Cardiac muscle cell (in vitro differentiated cells and primary cell): ENCODE measurements at places on chromosomes 11 and 22.
A peak's percentile ranks its signal among the peaks of the same experiment; 100 is the strongest.

GRCh38 chr11:31325160-31325559 is 44.4 kb downstream of the DCDC1 start:
- H3K27ac ChIP-seq, result no peak overlapping the region
- no peaks in the 10 kb centered on the region for H3K27me3 ChIP-seq
- H3K36me3 ChIP-seq, result no peaks in the 10 kb centered on the region

- no peaks in the 10 kb centered on the region for H3K4me1 ChIP-seq
- H3K27ac ChIP-seq, result no peak overlapping the region
- H3K4me3 ChIP-seq, result no peak overlapping the region
- peaks cover 4% of the 10 kb centered on the region for H3K27me3 ChIP-seq
Observed at GRCh38 chr11:19508165-19508564, 204.5 kb upstream of the NAV2 start.

GRCh38 chr11:47359586-47359985 is 7.1 kb upstream of the MYBPC3 start:
- no peaks in the 10 kb centered on the region for H3K27me3 ChIP-seq
- H3K27ac ChIP-seq, result no peak overlapping the region
- H3K4me1 ChIP-seq, result peaks cover 4% of the 10 kb centered on the region
- no peaks in the 10 kb centered on the region for H3K36me3 ChIP-seq
- no peak for DNase-seq
- H3K4me3 ChIP-seq, result no peak overlapping the region

GRCh38 chr22:35616043-35616442 is 1.1 kb downstream of the MB start:
- H3K4me3 ChIP-seq, result no peak overlapping the region
- H3K4me1 ChIP-seq, result peaks cover 81% of the 10 kb centered on the region
- DNase-seq, result no peak
- H3K36me3 ChIP-seq, result no peaks in the 10 kb centered on the region
- no peaks in the 10 kb centered on the region for H3K27me3 ChIP-seq

- no peak overlapping the region for H3K27ac ChIP-seq
- DNase-seq, result no peak
- H3K4me3 ChIP-seq, result no peak overlapping the region
Observed at GRCh38 chr11:87033561-87033960, 4.2 kb upstream of the TMEM135 start.

GRCh38 chr11:7672960-7673723 is at the start of gene CYB5R2:
Gene CYB5R2, minus strand, starts transcription at chr11:7673500. Its CDS starts 675 bp downstream, at chr11:7672825.
- no peaks in the 10 kb centered on the region for H3K36me3 ChIP-seq
- H3K27me3 ChIP-seq, result peaks cover 19% of the 10 kb centered on the region
- no peaks in the 10 kb centered on the region for H3K4me1 ChIP-seq
- no peak within 1 kb of the TSS for H3K27ac ChIP-seq
- peak; percentile 68 for DNase-seq
- H3K4me3 ChIP-seq, result peak within 1 kb of the TSS; percentile 43

DNA sequence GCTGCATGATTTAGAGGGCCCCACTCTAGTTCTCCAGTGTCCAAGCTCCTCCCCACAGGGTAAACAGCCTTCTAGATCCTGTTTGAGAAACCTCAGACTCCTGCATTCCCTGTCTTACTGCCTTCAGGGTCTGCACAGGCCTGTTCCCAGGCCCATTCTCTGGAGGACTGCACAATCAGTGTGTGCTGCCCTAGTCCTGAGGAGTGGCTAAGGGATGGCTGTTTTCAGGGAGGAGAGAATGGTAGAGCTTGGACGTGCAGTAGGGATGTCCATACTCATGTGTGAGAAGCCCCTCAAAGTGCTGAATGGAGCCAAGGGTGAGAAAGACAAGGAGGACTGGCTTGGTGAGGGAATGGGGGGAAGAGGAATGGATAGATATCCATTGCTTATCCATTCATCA is 103.8 kb upstream of the CCDC90B start:
- no peaks in the 10 kb centered on the region for H3K27me3 ChIP-seq
- no peaks in the 10 kb centered on the region for H3K36me3 ChIP-seq
- no peak overlapping the region for H3K27ac ChIP-seq

DNA sequence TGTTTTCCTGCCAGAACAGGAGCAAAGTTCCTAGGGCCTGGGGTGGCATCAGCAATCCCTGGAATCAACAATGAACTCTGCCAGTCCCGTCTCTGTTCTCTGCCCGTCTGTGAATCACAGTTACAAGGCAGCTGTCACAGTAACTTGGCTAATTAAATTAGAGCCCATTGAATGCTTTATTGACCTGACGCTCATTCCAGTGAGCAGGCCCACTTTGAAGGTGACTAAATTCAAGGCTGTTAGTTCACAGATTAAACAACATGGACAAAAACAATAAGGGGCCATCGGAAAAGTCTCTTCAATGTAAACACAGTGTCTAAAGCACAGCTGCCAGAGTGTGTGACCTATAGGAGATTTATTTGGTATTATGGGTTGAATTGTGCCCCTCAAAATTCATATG is 17.7 kb upstream of the TMPRSS5 start:
- H3K36me3 ChIP-seq, result no peaks in the 10 kb centered on the region
- no peak overlapping the region for H3K4me3 ChIP-seq
- no peaks in the 10 kb centered on the region for H3K27me3 ChIP-seq
- no peaks in the 10 kb centered on the region for H3K4me1 ChIP-seq

DNA sequence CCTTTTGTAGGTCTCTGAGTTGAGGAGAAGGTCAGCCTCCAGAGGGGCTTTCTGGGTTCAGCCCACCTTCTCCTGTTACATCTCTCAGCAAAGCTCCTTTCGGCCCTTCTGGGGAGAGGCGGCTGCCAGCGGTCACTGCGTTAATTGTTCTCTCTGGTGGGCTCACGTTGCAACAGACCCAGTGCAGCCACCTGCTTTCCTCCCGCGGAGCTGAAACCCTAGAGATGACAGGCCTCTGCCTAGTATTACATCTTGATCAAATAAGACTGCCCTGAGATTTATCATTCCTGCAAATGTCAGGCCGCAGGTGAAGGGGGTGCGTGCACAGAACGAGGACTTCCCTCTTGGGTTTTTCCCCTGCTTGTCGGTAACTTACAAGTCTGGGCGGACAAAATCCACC is 43.2 kb upstream of the CREB3L1 start:
- H3K27ac ChIP-seq, result peak overlapping the region; percentile 40
- peaks cover 9% of the 10 kb centered on the region for H3K4me1 ChIP-seq
- DNase-seq, result peak; percentile 39
- no peaks in the 10 kb centered on the region for H3K36me3 ChIP-seq
- no peak overlapping the region for H3K4me3 ChIP-seq
- H3K27me3 ChIP-seq, result no peaks in the 10 kb centered on the region

- no peak overlapping the region for H3K4me3 ChIP-seq
- H3K4me1 ChIP-seq, result peaks cover 3% of the 10 kb centered on the region
- H3K36me3 ChIP-seq, result no peaks in the 10 kb centered on the region
- no peaks in the 10 kb centered on the region for H3K27me3 ChIP-seq
Observed at GRCh38 chr11:96143041-96143521, 199.9 kb downstream of the MAML2 start.

DNA sequence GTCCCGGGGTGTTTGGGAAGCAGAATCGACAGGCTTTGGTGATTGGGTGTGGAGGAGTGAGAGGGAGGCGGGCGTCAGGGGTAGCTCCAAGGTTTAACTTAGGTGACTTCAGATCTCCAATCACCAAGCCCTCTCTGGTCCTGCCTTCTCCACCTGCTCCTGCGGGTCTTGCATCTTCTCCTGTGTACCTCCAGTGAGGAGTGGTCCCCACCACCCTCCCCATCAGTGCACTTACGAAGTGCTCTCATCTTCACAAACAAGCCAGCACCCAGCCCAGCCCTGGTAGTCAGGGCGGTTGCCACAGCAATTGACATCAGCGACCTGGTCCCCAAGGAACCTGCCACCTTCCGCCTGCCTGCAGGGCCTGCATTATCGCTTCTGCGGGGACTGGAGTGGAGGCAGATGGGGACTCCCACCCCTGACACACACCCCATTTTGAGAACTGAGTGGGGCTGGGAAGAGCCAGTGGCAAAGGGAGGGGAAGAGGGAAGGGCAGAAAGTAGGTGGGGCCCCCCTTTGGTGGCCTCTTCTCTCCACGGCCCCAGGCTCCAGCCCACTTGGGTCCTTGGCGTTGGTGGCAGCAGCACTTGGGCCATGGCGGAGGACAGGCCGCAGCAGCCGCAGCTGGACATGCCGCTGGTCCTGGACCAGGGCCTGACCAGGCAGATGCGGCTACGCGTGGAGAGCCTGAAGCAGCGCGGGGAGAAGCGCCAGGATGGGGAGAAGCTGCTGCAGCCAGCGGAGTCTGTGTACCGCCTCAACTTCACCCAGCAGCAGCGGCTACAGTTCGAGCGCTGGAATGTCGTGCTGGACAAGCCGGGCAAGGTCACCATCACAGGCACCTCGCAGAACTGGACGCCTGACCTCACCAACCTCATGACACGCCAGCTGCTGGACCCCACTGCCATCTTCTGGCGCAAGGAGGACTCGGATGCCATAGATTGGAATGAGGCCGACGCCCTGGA is at the start of gene OMP:
Gene OMP (plus strand): TSS at position 595 of the 965 bp plus-strand sequence. CDS start 0 bp downstream, at position 595.
- H3K36me3 ChIP-seq, result no peaks in the 10 kb centered on the region
- DNase-seq, result no peak
- H3K4me3 ChIP-seq, result no peak within 1 kb of the TSS
- no peaks in the 10 kb centered on the region for H3K27me3 ChIP-seq
- no peaks in the 10 kb centered on the region for H3K4me1 ChIP-seq

- no peak overlapping the region for H3K4me3 ChIP-seq
- no peak for DNase-seq
- no peaks in the 10 kb centered on the region for H3K4me1 ChIP-seq
- H3K27ac ChIP-seq, result no peak overlapping the region
- H3K36me3 ChIP-seq, result no peaks in the 10 kb centered on the region
Observed at GRCh38 chr22:37129866-37130441, 19.8 kb downstream of the IL2RB start.

DNA sequence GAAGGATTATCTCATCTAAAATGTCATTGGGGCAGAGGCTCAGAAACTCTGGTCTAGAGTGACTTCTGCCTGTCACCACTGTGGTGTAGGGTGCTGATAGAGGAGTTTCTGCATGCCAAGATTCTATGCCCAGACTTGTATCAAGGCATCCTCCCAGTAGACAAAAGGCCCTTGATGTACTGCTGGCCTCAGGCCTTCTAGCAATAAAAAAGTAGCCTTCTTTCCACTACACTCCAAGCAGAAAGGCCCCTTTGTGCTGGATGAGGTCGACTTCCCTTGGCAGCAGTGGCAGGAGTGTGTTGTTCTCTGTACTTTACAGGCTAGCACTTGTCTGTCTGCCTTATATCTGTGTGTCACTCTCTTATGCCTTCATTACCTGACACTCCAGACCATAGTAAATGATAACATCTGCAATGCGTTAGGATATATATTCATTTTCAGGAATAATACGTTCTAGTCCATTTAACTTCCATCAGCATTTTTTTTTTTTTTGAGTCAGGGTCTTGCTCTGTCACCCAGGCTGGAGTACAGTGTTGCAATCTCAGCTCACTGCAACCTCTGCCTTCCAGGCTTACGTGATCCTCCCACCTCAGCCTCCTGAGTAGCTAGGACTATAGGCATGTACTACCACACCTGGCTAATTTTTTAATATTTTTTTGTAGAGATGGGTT is 49.5 kb upstream of the RRM1 start:
- no peaks in the 10 kb centered on the region for H3K4me1 ChIP-seq
- DNase-seq, result no peak
- no peak overlapping the region for H3K4me3 ChIP-seq
- no peaks in the 10 kb centered on the region for H3K36me3 ChIP-seq

- H3K4me1 ChIP-seq, result peaks cover 9% of the 10 kb centered on the region
- H3K27ac ChIP-seq, result no peak overlapping the region
- no peaks in the 10 kb centered on the region for H3K27me3 ChIP-seq
Observed at GRCh38 chr11:132650969-132651720, 881.2 kb downstream of the OPCML start.

DNA sequence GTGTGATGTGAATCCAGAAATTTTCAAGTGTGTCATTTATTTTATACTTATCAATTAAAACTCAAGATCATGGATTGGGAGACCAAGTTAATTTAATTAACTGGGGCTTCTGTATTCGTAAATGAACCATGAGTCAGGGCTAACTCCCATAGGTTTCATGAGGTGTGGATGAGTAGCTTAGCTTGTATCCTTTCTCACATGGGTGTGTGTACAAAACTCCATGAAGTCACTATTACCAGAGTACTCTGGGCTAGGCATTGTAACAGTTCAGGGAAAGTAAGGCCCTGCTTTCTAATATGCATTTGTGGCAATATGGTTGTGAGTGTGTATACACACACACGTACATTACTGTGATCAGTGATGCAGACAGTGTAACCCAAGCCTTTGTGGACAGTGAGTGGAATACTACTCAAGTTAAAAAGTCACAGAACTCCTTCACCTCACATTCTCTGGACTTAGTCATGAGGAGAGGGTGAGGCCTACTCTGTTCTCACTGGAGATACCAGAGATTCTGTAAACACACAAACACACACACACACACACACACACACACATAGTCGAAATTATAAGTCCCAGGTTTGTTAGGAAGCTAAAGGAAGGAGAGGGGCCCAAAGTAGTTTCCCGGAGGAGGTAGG is 3.5 kb downstream of the CNTF start:
- H3K4me1 ChIP-seq, result no peaks in the 10 kb centered on the region
- H3K27me3 ChIP-seq, result no peaks in the 10 kb centered on the region
- H3K4me3 ChIP-seq, result no peak overlapping the region

DNA sequence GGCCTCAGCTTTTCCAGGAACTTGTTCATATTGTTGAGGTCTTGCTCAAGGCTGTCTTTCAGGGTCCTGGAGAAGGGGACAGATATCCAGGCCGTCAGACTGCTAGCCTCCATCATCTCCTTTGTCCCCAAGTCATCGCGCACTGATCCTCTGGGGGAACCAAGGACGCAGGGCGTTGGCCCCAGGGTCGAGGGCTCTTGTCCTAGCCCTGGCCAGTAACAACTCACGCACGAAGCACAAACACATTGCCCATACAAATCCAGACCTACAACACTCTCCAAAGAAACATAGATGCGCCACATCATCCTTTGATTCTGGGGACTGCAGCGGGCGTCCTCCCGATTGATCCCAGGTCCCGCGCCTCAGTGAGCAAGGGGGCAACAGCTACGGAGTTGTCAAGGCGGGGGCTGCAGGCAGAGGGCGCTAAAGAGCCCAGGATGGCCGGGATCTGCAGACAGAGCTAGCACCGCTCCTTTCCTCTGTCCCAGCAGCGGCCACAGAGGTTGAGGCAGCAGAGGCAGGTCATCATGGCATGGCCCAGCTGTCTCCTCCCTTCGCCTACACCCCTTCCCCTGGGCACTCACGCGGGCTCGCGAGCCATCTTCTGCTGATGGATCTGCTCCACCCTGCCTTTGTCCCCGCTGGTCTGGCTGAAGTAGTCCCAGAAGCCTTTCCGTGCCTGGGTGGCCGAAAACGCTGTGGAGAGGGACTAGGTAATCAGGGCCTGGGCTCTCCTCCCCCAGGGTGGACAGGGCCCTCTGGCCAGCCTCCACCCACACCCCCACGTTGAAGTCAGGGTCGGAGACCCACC is 472 bp downstream of the APOA5 start:
- no peak overlapping the region for H3K4me3 ChIP-seq
- H3K4me1 ChIP-seq, result peaks cover 3% of the 10 kb centered on the region
- H3K36me3 ChIP-seq, result peaks cover 3% of the 10 kb centered on the region
- H3K27me3 ChIP-seq, result peaks cover 8% of the 10 kb centered on the region
- peak; percentile 77 for DNase-seq

DNA sequence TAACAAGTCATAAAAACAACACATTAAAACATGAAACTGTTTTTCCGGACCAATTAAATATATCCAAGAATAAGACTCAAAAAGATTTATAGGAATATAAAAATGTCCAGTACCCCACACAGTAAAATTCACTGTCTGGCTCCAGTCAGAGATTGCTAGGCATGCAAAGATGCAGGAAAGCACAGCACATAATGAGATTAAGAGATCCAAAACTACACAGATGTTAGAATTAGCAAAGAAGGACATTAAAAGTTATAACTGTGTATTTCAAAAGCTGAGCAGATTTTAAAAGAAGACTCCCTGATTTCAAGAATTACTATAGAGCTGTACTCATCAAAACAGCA is 13.6 kb downstream of the LRRC75B start:
- DNase-seq, result no peak
- H3K27me3 ChIP-seq, result no peaks in the 10 kb centered on the region
- no peak overlapping the region for H3K4me3 ChIP-seq
- H3K4me1 ChIP-seq, result peaks cover 11% of the 10 kb centered on the region
